ENCODE measurements at places on chromosomes 7 and 10. TPM values are rescaled to one million over a fixed set of nuclear protein-coding genes. Genes with fewer than 3 reads are reported as not detected.

GRCh38 chr7:150936018-150936417 lies 42.1 kb downstream of the KCNH2 start:
- DNase-seq = no peak

Gene LBX1
- not detected for total RNA-seq

Gene SPDYE18
- 1.4 TPM for total RNA-seq

DNA sequence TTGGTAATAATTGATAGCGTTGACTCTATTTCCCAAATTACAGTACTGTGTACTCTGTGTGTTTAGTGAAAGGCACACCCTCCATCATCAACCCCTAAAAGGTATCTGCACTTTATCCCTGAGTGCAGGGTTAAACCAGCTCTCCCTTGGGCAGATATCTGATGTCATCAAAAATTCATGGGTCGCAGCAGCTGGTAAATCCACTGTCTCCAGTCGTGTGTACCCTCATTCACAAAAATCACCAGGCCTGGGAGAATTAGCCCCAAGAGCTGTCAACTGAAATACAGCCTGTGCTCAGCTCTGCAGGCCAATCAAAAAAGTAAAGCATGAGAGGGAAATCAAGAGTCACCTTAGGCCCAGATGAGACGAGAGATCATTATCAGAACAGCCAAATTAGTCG lies 103.7 kb downstream of the HIP1 start:
- DNase-seq = no peak

- DNase-seq = no peak
Measured at GRCh38 chr10:121900443-121901174, 27.2 kb downstream of the ATE1 start.

Gene FEZF1
- not detected for total RNA-seq

Data from activated CD4-positive, alpha-beta memory T cell treated with anti-CD3 and anti-CD28 coated beads, Interleukin-2, amount 10 ng/mL, durations not matched to agents 7 days and 5 days (primary cell).